AG04450 (cell line): ENCODE measurements at places on chromosomes 3 and 15.
A peak's percentile ranks its signal among the peaks of the same experiment; 100 is the strongest.

DNA sequence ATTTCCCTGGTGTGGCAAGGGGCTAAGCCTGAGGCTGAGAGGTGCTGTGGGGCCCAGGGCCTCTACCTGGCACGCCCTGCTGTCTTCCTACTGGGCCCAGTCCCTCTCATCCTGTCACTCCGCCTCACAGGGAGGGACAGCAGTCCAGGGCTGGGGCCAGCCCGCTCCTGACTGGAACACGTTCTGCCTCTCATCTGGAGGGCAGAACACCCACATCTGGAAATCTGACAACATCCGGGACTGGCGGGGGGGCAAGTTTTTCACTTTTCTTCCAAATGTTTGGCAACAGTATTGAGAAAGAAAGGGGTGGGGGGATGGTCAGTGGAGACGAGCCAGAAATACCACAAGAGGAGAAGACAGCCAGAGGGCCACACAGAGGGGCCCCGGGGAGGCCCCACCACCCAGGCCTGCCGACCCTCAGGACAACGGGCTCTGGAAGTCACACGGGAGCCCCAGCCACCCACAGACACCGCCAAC, 1.8 kb upstream of the MYL3 start:
- no peak for DNase-seq

- no peak for DNase-seq
Observed at GRCh38 chr3:28613511-28614106, 265.0 kb upstream of the AZI2 start.

DNA sequence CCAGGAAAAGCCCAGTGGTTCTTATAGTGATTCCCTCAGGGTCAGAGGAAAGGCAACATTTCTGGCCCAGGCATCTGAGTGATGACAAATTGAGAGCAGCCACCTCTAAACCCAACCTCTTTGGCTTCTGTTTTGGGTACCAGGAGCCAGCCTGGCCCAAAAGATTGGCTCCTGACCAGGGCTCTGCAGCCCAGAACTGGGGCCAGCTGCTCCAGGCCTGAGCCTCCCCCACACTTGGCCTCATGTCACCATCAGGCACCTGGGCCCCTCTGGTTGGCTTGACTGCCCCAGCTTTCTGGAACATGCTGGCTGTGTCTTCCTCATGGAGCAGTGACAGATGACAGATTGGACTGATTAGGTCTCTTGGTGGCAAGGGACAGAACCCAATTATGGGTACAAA, 26.0 kb upstream of the HCN4 start:
- DNase-seq: no peak

GRCh38 chr15:70669006-70669602, 94.3 kb downstream of the UACA start:
- DNase-seq: no peak

DNA sequence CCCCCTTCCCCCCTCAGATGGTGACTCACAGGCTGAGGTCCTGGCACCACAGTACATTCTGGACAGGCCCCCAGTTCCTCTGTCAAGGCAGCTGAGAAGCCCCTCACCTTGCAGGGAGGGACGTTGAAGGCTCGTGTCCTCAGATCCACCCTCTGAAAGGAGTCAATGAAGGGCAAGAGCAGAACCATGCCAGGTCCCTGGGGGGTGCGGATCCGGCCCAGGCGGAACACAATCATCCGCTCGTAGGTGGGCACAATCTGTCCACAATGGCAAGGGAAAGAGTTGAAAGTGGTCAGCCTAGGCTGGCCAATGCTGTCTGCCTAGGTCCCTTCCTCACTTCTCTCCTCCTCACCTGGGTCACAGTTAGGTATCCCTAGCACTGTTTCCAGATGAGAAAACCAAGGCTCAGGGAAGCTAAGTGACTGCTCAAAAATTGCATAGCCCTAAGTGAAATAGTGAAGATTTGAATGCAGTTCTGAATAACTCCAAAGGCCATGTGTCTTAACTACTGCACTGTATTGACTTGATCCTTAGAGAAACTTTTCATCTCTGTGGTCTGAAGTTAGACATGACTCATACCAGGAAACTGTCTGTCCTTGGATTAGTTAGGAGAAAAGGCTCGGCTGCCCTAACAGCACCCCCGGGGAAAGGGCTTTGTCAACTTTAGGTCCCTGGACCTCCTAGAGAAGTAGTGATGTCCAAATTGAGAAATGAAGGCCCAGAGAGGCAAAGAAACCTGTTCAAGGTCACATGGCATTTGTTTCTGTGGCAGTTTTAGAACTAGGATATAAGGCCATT, 2.9 kb downstream of the STOML1 start:
- peak; percentile 36 for DNase-seq

GRCh38 chr15:23857028-23857641, 170.0 kb upstream of the NDN start:
- no peak for DNase-seq

DNA sequence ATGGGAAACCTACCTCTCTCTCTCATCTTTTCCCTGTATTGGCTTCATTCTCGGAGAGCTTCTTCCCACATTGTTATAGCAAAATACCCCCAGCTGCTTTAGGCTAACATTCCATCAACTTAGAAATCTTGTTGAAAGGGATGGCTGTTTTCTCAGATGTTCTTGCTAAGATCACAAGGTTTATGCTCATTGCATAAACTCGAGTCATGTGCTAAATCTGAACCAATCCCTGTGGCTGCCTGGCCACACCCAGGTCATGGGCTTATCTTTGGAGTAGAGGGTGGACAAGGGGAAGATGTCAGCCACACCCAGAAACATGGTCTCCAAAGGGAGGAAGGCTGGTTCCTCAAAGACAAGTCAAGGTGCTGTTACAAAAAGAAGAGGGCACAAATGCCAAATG, 150.6 kb upstream of the UMPS start:
- DNase-seq: no peak

DNA sequence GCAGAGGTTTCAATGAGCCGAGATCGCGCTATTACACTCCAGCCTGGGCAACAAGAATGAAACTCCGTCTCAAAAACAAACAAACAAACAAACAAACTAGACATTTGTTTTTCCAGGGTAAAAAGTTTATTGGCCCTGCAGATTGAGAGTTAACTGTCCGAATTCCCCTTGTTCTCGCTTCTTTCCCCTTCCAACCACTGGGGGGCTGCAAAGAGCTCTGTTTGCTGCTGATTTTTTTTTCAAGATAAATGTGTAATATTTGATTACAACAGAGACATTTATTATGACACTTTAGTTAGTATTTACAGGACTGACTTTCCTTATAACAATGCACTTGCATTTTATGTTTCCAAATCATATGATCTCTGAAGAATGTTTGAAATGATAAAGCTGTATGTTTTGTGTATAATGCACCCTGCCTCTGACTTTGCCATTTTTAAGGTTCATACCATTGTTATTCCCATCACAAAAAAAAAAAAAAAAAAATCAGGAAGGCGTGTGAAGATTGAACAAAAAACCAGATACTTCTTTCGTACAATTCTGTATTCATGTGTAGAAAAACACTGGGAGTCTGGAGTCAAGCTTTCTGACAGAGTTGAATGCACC, 2.8 kb downstream of the CLSTN2 start:
- DNase-seq: peak; percentile 1

- no peak for DNase-seq
Observed at GRCh38 chr15:83998486-83998885, 237.1 kb upstream of the GOLGA6L4 start.

DNA sequence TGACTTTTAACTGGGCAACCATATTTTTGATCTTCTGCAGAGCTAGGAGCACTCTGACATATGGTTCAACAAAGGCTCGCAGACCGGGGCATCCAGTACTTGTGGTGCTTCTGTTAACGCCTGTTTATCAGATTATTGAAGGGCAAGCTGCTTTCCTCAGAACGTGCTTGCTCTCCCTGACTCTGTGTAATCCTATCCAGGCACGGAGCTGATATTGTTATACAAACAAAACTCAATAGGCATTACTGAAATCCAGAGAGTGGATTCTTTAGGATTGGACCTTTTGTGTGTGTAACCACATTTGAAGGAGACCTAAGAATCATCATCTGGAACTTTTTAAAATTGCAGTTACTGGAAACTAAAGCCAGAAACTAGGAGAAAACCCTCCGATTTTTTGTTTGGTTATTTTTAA, 246.5 kb downstream of the PTPRG start:
- DNase-seq: no peak

DNA sequence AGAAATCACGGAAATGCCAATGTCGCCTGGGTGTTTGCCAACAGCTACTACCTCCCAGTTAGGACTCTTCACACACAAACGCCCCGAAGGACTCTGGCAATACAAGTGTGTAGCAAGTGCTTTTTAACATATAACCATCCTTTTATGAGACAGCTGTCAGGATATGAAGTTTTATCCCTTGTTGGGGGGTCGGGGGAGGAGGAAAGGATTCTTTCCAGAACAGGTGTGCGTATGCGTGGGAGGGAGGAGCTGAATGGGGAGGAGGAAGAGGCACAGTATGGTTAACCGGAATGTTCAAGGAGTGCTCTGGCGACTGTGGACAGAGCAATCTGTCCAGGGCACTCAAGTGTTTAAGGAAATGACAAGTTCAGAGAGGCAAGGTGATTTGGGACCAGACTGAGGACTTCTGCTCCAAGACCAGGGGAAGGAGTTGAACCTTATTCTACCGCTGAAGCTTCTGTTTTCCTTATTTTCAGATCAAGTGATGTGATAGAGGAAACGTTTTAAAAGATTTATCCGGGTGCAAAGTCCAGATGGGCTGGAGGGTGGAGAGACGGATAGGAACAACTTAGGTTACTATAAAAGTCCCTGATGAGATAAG, 1.3 kb downstream of the TSPAN3 start:
- no peak for DNase-seq

GRCh38 chr15:84929795-84930603, 45.5 kb downstream of the SLC28A1 start:
- no peak for DNase-seq

DNA sequence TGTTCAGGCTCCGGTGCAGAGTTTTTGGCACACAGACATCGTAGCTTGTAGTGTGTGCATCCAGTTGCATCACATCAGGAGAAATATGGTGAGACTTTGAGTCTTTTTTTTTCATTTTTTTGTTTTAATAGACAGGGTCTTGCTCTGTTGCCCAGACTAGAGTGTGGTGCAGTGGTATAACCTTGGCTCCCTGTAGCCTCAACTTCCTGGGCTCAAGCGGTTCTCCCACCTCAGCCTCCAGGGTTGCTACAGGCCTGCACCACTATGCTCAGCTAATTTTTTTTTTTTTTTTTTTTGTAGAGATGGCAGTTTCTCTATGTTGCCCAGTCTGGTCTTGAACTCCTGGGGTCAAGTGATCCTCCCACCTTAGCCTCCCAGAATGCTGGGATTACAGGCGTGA, 51.1 kb upstream of the TEX264 start:
- DNase-seq: no peak

DNA sequence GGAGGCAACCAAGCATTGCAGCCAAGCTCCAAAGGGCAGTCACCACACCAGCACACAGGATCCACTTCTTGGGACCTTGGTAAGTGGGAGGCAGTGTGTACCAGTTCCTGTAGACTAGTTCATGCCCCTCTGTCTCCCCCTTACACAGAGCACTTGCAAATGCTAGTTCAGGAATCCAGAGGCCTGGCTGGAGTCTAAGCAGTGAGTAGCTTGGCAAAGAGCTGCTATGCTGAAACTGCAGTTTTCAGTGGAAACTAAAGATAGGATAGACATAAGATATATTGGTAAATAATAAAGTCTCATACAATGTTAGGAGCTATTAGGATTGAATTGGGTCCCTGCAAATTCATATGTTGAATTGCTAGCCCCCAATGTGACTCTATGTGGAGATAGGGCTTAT, 13.9 kb upstream of the SLC41A3 start:
- DNase-seq: no peak

DNA sequence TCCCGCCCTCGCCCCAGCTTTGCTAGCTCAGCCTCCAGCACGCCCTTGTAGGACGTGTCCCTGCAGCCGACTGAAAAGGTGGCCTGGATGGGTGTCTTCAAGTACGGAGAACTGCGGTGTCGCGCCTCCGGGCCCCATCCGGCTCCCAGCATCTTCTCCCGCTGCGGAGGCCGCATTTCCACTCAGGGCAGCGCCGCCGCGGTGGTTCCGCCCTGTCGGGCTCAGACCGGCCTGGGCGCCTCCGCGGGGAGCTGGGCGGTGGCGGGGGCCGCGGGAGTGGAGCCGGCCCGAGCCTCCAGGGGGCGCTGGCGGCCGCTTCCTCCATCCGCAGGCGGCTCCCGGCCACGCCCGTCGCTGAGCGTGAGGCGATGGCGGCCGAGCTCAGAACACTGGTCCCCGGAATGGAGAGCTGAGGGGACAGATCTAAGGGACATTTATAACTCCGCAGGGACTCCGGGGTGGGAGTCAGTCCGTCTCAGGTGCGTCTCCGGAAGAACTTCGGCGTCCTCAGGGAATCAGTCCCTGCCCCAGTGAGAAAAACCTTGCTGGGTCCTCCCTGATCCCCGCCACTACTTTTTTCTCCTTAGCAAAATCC, 13.6 kb upstream of the SMCO1 start:
- DNase-seq: no peak

DNA sequence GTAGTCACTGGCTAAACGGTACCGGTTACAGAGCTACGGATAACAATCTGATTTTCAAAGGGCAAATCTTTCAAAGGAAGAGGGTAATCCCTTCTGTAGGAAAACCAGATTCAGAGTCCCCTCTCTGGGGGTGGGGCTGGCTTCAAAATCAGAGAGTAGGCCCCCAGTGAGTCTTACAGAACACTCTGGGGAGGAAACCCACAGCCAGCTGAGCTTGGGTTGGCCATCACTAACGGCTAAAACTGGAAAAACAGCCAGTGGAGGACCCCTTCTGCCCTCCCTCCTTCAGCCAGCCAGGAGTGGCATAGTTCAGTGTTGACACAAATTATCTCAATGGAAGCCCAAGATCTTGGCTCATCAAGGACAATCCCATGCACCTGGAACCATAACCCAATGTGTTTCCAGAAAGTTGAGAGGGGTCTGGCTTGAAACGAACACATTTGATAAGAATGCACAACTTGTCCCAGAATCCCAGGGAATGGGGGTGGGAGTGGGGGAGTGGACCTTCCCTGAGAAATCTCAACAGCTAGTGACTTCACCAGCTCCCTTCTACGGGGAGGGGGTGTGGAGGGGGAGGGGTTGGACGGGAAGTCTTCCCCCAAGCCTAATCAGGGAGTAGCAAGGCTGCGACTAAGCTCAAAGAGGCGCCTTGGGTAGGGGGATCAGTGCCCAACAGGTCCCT, 1.0 kb downstream of the RASL12 start:
- no peak for DNase-seq

DNA sequence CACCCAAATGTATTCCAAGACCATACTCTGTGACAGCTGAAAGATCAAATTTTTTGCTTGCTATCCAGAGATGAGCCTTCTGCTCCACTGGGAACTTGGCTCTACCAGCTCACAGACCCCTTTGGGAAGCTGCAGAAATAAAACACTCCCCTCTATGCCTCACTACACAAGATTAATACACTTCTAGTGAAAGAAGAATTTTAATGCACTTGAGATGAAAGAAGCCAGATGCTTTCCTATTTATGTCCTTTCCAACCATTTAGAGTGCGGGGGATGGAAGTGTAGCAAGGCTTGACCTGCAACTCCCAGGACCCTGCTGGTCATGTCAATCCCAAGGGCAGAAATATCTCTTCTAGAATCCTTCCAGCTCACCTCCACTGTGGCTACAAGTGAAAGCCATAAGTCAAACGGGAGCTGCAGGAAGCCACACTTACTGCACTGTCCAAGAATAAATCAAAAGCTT, 34.7 kb downstream of the ANXA2 start:
- DNase-seq: no peak
